Lower lobe of right lung (tissue), 2 donors: ENCODE measurements at places on chromosomes 1 and 21. TPM values are rescaled to one million over a fixed set of nuclear protein-coding genes. Genes with fewer than 3 reads are reported as not detected.

The TFB2M gene
- 10.2 TPM for total RNA-seq

The LCE1C gene
- not detected for total RNA-seq

The RNU1-1 gene
- total RNA-seq, result 6,803 TPM

The IGSF3 gene
- total RNA-seq, result 15.8 TPM

The HLX gene
- 18.5 TPM for total RNA-seq

The LRRC3 gene
- 4.0 TPM for total RNA-seq

- DNase-seq, result peak; percentile 86
Observed at GRCh38 chr21:25801217-25802014, 66.6 kb downstream of the GABPA start.

- no peak for DNase-seq
Observed at GRCh38 chr1:162091681-162092524, 22.4 kb downstream of the NOS1AP start.

GRCh38 chr1:42952303-42953001 is 6.2 kb downstream of the SLC2A1 start:
- no peak for DNase-seq

GRCh38 chr1:33872275-33872674 is 8.4 kb downstream of the HMGB4 start:
- no peak for DNase-seq

GRCh38 chr1:79044974-79045650 is 38.6 kb upstream of the ADGRL4 start:
- DNase-seq, result no peak

GRCh38 chr1:155171836-155172731 is 1.0 kb downstream of the KRTCAP2 start:
- no peak for DNase-seq

DNA sequence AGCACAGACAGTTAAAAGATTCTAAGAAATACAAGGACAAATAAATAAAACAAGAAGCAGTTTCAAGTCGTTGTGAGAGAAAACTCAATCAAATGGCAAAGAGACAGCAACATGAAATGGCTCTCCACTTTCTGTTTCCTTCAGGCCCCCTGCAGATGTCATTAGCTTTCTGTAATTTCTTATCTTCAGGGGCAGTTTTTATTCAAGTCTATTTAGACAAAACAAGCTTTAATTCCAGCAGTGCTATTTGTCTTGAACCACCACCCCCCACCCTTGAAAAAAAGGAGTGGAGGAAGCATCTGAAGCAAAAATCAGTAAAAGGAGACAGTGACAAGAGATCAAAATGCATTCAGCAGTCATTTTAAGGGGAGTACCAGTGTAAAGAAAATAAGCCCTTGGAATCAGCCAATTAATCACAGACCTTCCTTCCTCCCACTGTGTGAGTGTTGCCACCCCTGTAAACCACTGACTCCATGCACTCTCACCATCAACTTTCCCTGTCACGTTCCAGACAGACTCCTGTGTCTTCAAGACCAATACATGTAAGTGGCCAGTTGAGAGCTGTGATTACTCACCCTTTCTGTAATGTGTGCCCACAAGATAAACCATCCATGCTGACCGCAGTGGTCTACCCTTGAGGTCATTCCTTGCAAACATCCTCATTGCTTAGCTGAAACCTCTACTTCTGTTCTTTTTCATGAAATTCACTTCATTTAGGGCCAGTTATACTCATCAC is 136.1 kb upstream of the HOOK1 start:
- DNase-seq, result no peak

DNA sequence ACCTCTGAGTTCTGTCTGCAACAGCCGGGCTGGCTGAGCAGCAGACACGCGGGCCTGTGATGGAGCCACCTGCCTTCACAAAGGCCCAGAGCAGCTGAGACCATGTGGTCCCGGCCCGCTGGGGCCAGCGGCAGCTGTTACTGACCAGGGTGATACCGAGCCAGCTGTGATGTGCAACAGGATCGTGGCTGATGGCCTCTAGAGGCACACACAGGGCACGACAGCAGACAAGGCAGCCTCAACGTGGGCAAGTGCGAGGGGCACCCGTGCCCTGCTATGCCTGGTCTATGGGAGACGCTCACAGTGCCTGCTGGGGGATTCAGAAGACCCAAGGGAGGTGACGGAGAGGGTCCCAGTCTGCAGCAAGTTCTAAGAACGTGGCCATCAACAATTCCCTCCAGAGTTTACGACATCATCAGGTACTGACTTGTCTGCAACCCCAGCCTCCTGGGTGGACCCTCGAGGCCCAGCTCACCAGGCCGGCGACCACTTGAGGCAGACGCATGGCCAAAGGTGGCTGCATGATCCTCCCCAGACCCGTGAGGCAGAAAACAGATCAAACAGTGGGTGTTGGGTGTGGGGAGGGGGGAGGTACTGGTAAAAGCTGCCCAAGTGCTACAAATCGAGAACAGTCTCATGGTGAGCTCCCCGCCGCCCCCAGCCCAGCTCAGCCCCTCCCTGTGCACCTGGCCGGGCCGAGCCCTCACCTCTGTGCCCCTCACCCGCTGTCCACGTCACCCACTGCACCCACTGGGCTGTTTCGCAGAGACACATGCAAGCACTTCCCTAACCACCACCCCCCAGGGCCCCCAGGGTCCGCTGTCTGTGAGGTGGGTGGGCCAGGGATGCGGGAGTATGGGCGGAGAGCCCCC is 6.0 kb downstream of the POFUT2 start:
- DNase-seq, result peak; percentile 42

GRCh38 chr1:211589782-211590721 is 11.1 kb upstream of the SLC30A1 start:
- DNase-seq, result peak; percentile 90

GRCh38 chr1:163826500-163826899 is 504.7 kb downstream of the NUF2 start:
- DNase-seq, result no peak

GRCh38 chr1:231918239-231919015 is 291.8 kb downstream of the DISC1 start:
- DNase-seq, result no peak

DNA sequence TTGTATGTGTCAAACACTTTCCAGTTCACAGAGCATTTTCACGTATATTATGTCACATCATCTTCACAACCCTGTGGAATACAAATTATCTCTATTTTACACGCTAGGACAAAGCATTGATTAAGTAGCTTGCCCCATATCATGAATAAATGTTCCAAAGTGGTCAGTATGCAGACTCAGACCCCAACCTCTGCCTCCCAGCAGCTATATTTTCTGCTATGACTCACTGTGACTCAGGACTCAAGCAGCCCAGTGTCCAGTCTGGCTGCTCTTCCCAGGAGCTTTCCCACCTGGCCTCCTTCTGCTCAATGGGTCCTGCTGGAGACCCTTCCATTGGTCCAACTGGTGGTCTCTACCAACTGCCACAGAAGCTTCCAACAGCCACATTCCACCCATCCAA is 56.0 kb upstream of the RAP1A start:
- no peak for DNase-seq
